ENCODE measurements at places on chromosomes 3 and 15.

- DNase-seq: peak; percentile 21
These were observed 77.3 kb downstream of the CPN2 start for GRCh38 chr3:194273743-194274310.

DNA sequence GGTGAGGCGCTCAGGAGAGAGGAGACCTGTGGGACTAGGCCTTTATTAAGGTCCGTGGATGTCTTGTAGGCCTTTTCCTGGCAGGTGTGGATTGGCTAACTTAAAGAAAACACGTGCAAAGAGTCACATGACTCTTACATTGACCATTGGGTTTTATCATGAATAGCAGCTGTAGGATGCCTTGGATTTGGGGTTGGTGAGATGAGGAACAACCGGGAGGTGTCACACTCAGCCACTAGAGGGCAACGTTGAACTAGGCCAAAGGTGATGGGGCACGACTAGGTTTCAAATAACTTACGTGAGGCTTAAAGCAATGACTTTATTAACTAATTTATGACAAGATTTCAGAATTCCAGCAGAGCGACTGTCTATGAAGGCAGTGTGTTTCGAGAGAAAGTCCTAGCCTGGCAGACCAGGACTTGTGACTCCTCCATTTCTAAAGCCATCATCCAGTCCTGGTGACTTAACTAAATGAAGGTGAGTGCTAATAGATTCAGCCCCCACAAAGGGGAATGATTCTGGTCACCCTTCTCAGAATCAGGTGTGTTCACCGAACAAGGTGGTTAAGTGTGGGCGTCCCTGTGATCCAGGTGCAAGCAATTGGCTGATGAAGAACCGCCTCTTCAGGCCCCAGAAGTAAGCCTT lies 345.6 kb downstream of the MCTP2 start:
- no peak for DNase-seq

- DNase-seq: no peak
These were observed 20.5 kb downstream of the GASK1A start for GRCh38 chr3:42999632-43000031.

DNA sequence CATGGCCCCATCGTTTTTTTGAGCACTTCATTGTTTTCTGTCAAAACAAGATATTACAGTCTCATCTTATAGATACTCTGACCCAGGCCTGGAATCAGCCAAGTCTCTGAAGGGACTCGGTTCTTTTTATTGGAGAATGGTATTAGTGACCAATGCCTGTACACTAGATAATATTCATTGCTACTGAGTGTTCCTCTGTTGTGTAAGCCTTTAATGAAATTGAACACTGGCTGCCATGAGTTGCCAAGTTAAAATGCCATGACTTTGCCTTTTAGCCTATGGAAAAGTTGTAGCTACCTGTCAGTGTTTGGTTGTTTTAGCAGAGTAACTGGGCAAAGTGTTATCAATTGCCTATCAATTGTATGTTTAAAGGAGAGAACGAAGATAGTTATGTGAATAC lies 134.0 kb downstream of the AKAP13 start:
- no peak for DNase-seq

GRCh38 chr3:169954142-169954756 lies 12.4 kb upstream of the SEC62 start:
- DNase-seq: no peak

GRCh38 chr3:72370947-72371346 lies 477.3 kb downstream of the SHQ1 start:
- no peak for DNase-seq

- DNase-seq: no peak
These were observed 19.2 kb upstream of the SOX2 start for GRCh38 chr3:181692311-181693145.

DNA sequence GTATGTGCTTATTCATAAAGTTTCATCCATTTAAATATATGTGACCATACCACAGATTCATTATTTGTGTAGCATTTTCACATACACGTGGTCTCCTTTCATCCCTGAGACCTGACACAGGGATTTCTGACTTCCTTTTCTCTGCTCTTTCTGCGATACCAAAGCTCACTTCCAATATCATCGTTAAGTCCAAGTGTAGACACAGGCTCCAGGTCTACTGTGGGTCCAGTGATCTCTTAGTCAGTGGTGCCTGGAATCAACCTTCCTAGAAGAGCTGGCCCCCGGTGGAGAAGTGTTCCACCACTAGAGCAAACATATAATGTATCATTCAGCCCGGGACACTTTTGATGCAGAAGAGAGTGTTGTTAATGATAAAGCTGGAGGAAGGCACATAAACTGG lies 72.4 kb downstream of the LDHAL6B start:
- no peak for DNase-seq

DNA sequence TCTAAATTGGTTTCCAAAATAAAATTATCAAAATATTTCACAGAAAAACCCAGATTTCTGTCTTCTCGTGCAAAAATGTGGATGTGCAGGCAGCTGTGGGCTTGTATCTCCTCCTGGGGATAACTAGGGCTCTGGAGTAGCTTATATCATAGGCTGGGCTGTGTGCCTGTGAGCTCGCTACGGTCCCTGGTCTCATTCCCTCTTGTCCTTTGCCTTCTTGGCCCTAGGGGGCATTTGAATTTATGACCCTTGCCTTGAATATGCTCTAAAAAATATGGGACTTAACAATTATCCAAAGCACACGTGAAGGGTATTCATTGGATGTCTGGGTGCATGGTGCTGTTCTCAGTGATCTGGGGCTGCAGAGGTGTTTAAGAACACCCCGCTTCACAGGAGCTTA lies 132.6 kb downstream of the PDZRN3 start:
- no peak for DNase-seq

DNA sequence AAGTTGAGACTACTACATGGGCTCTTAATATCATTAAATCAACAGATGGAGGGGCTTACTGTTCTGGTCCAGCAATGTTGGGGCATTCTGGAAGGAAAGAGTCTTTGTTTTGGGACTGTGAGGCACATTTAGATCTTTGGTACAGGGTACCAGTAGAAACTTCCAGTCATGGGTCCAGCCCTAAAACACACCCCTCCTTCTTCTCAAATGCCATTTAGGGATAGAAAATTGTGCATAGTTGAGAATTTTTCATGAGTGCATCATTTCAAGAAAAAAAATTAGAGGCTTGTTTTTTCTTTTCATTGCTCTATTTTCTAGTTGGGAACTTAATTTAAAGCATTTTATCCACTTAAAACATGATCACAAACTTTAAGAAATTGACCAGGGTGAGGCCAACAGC lies 4.1 kb upstream of the RTP1 start:
- no peak for DNase-seq

DNA sequence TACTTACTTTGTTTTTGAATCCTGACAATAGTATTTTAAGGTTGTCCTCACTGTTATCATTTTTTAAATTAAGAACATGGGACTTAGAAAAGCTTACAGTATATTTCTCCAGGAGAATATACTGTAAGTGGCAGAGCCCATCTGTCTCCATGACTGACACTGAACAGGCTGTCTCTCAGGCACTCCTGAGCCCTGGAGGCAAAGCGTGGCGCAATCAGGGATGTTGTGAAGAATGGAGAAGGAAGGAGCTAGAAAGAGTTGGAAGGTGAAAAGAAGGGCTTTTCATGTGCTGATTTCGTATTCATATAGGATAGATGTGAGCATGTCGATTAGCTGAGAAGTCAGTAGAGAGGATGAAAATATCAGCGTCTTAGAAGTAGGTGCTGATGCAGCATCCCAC lies 41.5 kb downstream of the FGF12 start:
- DNase-seq: no peak

GRCh38 chr15:90231028-90232017 lies 2.4 kb downstream of the CIB1 start:
- no peak for DNase-seq

GRCh38 chr3:140748171-140748570 lies 70.3 kb downstream of the TRIM42 start:
- DNase-seq: no peak

DNA sequence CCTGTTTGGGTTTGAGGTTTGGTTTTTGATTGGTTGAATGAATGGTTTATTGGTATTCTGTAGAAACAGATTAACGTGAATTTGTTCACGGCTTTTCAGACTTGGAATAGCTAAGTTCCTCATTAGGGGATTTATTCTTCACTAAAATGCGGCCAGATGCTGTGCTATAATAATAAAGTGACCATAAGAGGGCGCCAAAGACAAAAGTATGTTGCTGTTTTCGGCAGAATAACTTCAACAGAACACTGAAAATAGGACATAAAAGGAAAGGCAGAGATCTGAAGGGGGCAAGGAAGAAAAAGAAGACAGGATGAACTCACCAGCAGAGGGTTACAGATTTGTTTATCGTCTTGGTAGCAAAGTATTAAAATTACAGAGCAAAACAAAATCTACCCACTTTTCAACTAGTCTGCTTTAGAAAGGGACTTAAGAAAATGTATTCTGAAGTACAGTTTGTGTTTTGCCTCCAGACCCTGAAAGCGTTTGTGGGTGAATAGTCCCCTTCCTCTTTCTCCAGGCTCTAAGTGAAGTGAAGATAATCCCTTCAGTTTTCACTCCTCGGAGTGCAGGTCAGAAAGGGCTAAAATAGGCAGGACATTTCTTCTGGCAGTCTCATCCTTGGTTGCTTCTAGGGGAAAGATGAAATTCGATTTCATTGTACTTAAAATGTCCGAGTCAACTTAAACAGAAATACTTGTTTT lies 147.6 kb downstream of the IL20RB start:
- DNase-seq: no peak

DNA sequence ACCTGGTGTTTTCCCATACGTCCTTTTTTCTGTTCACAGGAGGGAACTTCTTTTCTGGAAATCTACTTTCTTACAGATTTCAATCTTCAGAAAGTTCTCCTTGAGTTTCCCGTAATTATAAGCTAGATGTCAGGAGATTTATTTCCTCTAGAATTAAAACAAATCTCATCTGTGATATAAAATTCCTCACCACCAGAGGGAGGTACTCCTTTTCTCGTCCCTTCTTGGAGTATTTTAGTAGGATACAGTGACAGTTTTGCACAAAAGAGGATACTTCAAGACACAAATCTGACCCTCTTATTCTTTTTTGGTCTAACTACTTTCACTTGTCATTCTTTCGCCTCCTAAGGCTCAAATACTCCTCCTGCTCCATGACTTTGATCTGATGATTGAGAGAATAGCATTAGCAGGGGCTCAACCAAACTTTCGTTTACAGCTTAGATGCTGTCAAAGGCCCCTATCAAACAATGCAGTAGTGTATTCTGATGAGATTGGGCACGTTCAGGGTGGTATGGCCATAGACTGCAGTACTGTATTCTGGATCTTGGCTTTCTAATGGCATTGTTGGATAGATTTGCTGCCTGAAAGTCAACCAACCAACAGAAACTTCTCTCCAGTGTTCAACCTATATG lies 38.0 kb downstream of the TMEM41A start:
- DNase-seq: no peak

All from right forelimb (tissue), 1 donor.